GM13977 (cell line): ENCODE measurements at places on chromosomes 6 and 20.

- no peak for DNase-seq
Measured at GRCh38 chr6:143258945-143259344, 191.6 kb downstream of the ADAT2 start.

- DNase-seq: peak; percentile 30
Measured at GRCh38 chr6:144582939-144583613, 297.9 kb downstream of the UTRN start.

GRCh38 chr6:98977671-98978292, 30.0 kb upstream of the FBXL4 start:
- DNase-seq: no peak

DNA sequence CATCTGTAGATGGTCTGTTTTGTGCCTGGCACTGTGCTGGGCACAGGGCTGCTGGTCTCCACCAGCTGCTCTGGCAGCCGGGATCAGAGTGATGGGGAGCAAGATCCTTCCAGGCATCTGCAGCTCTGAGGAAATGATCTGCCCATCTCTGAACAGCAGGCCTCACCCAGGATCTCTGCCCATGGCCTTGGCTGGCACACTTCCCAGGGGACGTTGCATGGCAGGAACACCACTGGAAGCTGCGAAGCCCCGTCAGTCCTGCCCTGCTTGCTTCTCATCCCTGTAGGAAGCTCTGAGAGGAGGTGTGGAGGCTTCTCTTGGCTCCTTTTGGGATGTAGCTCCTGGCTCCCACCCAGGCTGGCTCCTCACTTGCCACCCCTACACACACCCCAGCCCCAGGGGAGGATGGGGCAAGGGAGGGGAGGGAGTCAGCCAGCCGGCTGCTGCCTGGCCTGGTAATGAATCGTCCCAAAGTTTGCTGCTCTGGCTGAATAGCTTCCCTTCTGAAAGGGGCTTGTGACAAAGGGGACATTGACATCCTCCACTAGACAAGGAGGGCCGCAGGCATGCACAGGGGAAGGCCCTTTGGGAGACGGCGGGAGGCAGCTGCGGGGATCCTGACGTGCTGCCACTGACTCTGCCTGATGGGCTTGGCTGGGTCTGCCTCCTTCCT, 108.9 kb downstream of the VEGFA start:
- DNase-seq: no peak

DNA sequence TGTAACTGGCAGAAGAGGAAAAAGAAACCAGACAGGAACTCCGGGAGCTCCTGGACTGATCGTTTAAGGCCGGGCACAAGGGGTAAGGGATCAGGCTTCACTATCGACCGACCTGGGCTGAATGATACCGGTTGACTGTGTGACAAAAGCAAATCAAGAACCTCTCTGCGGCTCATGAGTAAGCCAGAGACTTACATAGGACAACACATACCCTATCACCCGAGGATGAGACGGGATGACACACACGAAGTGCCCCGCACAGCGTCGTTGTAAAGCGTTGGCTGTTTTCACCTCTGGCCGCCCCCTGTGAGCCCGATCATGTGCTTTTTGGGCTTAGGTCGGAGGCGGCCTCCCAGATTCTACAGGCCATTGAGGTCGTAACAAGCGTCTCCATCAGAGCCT, 695 bp upstream of the TGIF2 start:
- DNase-seq: peak; percentile 59

GRCh38 chr6:155310596-155310995, 3.7 kb downstream of the TFB1M start:
- DNase-seq: no peak

GRCh38 chr6:10418862-10419748, 4.2 kb upstream of the TFAP2A start:
- peak; percentile 78 for DNase-seq

DNA sequence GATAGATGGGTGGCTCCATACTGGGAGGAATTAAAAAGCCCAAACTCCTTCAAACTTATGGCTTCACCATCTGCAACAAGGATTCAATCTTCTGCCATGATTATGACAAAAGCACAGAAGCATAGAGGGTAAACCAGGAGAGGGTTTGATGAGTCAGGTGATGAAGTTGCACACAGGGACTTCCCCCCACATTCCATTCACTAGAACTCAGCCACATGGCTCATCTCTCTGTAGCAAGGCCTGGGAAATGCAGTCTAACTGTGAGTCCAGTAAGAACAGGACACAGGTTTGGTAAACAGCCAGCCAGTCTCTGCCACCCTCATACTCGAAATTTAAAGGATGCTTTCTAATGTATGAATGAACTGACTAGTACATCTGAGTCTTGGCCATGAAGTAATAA, 142.9 kb downstream of the HIVEP2 start:
- DNase-seq: no peak

DNA sequence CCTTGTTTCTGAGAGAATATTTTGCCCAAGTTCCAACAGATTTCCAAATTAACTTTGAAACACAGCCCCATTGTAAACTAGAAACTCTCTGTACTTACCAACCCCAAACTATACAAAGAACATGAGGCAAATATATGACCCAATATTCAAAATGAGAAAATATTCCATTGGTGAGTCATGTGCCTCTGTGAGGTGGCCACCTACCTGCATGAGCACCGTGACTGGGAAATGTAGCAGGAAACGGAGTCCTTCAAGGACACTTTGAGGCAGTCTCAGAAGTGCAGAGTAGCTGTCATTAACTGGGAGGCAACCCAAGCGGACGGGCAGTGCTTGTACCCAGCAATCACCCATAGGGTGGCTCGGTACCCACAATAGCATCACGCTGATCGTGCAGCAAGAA, 335.5 kb upstream of the NOX3 start:
- DNase-seq: no peak

GRCh38 chr20:58927490-58928061, 53.5 kb upstream of the NELFCD start:
- DNase-seq: no peak

DNA sequence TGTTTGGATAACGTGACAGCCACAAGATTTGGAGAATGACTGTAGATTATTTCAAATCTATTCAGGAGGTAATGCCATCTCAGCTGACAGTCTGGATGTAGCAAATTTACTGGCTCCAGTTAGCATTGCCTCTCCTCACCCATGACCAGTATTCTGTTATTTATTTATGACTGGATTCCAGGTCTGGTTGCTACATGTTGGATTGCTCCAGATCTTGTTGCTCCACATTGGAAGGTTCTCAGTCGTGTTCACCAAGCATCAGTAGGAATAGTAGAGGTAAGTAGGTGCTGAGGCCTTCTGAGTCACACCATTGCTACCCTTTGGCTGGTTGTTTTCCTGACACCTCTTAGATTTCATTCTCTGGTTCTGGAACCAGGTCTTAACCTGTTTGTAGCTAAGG, 69.5 kb upstream of the ELOVL5 start:
- DNase-seq: no peak
